Stimulated activated CD8-positive, alpha-beta memory T cell treated with anti-CD3 and anti-CD28 coated beads, Interleukin-7, amount 100 ng/mL, for 4 hours (primary cell): ENCODE measurements at places on chromosomes 5 and 9.
A peak's percentile ranks its signal among the peaks of the same experiment; 100 is the strongest.

DNA sequence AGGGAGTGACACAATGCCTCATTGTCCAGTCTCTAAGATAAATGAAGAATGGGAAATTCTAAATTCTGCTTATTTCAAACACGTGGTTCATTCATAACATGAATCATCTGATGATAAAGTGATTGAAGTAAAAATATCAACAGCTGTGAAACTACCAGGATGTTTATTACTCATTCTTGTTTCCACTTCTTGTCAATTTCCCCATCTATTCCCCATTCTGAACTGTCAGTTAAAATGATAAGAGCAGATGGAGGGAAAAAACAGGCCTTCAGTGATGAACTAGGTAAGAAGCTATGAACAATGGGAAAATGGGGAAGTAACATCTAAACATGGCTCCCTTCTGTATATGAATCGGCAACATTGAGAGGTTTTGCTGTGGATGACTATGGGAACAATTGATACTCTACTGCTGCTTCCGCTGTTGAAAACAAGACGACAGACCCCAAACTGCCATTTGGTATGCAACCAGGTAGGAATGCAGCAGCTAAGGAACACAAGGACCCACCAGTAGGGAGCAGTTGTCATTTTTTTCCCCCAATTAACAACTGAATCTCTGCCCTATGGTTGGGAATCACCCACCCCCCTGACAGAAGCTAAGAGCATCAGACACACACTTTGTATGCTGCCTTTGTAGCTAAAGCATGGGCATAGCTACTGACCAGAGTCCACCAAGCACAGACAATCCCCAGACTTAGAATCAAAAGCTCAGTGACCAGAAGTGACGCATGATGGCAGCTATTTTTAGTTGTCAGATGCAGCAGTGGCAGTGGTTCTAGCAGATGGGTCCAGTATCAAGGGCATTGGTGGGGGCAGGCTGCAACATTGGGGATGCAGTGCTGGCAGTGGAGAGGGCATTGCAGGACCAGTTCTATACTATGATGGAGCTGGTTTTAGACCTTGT, 52.9 kb upstream of the ZNF366 start:
- DNase-seq, result no peak

GRCh38 chr9:70902171-70902570, 219.2 kb downstream of the TRPM3 start:
- DNase-seq, result no peak

- no peak for DNase-seq
Measured at GRCh38 chr5:82018462-82018861, 46.6 kb downstream of the ATG10 start.

- no peak for DNase-seq
Measured at GRCh38 chr9:33946779-33947535, 101.7 kb downstream of the UBAP2 start.

- no peak for DNase-seq
Measured at GRCh38 chr9:903886-904285, 62.4 kb downstream of the DMRT1 start.

DNA sequence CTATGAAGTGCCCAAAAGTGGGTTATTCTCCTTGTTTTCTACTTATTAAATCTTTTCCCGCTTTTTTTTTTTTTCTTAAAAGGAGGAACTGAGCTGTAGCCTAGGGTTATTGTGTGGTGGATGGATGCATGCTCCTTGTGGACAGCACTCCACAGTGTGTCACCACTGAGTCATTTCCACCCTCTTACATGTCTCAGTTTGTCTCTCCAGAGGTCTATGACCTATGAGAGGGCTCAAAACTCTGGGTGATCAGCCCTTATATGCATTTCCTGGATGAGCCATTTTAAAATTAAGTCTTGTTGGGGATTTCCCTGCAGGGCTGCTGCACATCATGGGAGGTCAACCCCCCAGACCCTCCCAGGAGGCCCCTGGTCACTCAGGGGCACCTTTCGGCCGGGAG, 102.2 kb upstream of the MOCS2 start:
- DNase-seq, result no peak

GRCh38 chr9:114238472-114238871, 83.1 kb downstream of the COL27A1 start:
- DNase-seq, result no peak

DNA sequence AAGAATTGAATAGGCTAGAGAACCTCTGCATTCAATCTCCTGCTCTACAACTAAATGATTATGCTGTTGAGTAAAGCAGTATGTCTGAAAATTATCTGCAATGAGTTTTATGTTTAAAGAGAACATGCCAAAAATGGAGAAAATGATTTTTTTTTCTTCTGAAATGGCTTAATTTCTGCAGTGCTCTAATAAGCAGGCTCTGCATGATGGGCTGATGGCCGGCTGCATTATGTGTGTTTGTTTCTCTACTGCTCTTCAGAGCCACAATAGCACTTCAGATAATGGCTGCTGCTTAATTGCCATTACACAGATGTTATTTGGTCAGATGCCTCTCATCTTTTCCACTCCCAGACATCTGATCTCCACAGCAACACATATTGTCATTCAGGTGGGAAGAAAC, 286.4 kb upstream of the DMAC1 start:
- no peak for DNase-seq

DNA sequence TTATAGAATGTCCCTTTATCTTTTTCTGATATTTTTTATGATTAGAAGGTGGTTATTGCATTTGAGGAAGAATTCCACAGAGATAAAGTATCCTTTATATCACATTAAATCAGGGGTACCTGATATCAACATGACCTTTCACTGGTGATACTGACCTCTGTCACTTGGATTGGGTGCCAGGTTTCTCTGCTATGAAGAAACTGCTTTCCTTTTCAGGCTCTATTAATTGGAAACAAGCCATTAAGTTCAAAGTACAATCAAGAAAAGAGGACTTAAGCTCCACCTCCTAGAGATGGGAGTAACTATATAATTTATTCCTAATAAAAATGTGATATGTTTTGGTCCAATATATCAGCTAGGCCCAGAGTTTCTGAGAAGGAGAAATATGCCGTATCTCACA, 514.6 kb upstream of the TYRP1 start:
- DNase-seq, result no peak

- DNase-seq, result no peak
Measured at GRCh38 chr5:76209297-76209696, 126.1 kb downstream of the SV2C start.

GRCh38 chr5:122690266-122690665, 84.6 kb upstream of the SNX2 start:
- DNase-seq, result no peak

- DNase-seq, result no peak
Measured at GRCh38 chr9:134227451-134228411, 63.4 kb upstream of the RNU6ATAC start.

GRCh38 chr9:92138157-92138959, 23.1 kb upstream of the SPTLC1 start:
- peak; percentile 45 for DNase-seq
